Left lung (tissue), 14 donors: ENCODE measurements at places on chromosomes 4 and X.

GRCh38 chr4:41932988-41933387 lies 2.2 kb upstream of the TMEM33 start:
- DNase-seq: no peak

- no peak for DNase-seq
Measured at GRCh38 chrX:40420899-40421729, 159.7 kb upstream of the ATP6AP2 start.

GRCh38 chr4:143099693-143100092 lies 85.0 kb upstream of the USP38 start:
- no peak for DNase-seq

DNA sequence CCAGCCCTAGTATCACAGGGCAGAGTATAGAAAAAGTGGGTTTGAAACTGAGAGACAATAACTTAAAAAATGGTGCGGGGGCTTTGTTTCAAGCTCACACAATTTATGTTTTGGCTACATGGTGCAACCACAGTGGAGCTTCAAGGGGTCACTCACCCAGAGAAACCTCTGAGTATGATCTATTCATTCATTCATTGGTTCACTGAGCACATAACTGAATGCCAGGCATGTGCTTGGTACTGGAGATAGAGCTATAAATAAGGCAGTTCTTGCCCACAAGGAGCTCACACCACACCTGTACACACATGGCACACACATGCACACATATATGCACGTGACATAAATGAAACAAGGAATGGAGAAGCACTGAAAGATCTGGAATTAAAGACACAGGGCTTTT lies 171.4 kb downstream of the NHS start:
- DNase-seq: no peak

- no peak for DNase-seq
Measured at GRCh38 chr4:156408749-156409148, 455.1 kb upstream of the CTSO start.

DNA sequence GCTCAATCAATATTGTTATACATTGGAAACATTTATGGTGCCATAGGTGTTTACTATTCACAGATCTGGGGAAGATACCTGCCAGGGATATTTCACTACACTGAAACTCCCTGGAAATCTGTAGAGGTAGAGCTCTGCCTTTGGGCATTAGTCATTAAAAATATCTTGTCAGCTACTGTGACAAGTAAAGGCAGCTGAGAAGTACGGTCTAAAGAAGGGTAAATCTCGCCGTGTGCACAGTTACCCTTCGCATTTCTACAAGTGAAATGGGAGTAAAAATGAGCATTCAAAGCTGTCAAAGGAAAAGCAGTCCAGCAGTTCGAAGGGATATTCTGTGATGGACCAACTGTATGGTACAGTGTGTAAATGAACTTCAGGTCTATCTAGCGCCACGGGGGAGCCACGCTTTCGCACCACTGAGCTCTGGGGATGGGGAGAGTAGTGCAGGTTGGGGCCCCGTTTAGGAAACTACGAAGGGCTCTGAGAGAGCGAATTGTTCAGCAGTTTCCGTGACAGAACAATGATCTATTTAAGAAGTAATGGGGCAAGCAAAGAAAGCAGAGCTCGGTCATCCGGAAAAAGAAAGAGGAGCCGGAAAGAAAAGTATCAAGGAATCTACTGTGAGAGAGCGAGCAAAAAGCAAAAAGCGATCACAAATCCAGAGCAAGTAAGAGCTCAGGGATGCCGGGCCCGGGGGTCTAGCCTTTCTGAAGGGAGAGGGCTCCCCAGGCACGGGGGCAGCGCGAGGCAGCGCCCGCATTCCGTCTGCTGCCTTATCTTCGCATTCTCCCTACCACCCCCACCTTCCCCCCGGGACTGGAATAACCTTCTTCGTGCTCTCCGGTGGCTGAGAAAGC lies 646 bp downstream of the TIGD4 start:
- peak; percentile 35 for DNase-seq

DNA sequence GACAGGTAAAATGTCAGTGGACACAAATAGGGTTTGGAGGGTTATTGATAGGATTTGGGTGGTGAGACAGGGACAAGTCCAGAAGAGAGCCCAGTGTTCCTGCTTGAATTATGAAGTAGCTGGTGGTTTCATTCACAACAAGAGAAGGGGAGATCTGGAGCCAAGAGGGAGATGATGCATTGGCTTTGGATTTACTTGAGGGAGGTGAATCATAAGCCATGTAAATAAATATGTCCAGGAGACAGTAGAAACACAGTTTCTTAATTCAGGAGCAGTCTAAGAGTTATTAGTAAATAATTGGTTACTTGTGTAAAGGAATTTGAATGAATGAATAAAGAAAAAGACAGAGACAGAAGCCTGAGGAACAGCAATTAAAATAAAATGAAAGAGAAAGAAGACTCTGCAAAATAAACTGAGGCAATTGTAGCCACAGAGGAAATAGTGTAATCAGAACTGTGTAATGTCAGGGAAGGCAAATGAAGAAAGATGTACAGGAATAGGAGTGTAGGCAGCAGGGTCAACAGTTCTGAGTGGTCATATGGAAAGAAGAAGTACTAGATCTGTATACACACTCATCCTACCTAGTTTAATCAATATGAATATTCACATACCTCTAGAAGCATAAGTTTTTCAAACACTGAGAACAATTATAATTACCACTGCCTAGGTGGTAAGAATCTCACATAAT lies 50.2 kb upstream of the CXCL8 start:
- no peak for DNase-seq

DNA sequence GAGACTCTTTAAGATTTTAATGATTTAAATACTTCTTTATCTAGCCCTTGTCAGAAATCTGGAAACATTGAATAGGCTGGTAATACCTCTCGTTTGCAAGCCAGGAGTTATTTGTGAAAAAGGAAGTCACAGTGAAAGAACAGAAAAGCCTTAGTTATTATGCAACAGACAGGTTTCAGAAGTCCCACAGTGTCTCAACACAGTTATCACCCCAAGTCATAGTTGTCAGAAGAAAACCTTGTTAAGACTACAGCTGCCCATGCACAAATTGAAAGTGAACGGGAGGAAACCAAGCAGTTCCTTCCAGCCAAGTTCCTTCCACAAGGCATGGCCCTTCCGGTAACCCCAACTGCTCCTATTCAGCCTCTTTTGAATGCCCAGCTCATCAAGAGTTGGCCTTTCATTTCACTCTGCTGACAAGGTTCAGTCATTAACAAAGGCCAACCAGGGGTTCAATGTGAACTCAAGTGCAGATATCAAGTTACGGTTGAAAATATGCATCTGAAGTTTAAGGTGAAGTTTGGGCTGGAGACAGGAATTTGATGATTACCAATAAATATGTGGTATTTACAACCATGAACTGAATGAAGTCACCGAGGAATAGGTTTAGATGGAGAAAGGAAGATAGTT lies 15.6 kb downstream of the ALPK1 start:
- DNase-seq: no peak

DNA sequence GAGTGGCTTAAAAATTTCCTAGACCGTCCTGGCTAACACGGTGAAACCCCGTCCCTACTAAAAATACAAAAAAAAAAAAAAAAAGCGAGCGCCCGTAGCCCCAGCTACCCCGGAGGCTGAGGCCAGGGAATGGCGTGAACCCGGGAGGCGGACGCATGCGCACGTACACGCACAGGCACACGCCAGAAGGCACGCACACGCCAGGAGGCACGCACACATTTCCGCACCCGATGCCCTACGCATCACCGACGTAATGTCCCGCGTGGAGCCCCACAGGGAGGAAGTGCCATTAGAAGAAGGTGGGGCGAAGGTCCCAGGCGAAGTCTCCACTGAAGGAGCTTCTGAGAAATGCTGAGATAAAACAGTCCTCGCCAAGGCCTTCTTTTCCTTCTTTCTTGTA lies 41.4 kb downstream of the NLGN4X start:
- no peak for DNase-seq

DNA sequence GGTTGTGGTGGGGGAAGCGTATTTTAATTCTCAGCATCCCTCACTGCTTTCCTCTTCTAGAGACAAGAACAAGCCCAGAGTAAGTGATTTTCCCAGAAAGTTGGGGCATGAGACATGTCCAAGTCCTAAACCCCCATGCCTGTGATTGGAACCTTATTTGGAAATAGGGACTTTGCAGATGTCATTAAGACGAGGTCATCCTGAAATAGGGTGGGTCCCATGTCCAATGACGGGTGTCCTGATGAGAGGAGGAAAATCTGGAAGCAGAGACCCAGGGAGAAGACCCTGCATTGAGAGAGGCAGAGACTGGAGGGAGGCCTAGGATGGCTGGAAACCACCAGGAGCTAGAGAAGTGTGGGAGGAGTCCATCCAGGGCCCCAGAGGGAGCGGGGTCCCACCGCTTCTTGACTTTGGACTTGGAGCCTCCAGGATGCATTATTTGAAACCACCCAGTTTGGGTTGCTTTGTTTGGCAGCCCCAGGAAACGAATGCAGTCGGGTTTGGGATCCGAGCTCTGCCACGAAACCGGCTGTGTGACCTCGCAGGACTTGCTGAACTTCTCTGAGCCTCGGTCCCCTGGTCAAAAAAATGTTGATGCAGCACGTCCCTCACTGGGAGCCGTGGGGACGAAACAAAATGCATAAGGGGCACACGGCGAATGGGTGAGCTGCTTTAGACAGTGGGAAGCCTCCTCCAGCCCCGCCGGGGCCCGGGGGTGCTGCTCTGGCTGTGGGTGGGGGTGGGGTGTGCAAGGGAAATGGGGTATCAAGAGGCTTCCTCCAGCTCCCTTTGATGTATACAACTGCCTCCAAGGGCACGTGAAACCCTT lies 113.9 kb downstream of the CPZ start:
- DNase-seq: no peak

DNA sequence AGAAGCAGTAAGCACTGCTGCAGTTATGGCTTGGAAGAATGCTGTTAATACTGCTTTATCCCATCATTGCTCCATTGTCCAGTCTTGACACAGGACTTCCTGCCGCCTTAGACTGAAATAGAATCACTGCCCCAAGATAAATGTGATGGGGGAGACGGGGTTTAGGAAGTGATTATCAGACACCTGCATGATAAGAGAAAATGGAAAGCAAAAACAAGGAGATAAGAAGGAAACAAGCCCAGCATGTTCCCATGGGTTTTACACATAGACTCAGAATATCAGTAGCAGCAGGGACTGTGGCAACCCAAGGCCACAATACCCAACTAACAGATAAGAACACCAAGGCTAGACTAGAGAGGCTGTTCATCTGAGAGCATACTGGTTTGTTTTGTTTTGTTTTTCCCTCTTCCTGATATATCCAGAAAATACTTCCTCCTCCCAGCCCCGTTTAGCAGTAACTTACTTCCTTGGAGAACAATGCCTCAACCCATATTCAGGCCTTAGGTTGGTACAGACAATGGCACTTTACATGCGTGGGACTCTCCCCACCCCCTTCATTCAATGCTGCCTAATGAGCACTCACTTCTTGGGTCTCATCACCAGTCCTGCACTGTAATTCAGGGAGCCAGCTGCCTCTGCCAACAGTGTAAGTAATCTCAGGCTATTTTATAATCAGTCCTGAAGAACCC lies 232.6 kb downstream of the CBR4 start:
- DNase-seq: no peak

DNA sequence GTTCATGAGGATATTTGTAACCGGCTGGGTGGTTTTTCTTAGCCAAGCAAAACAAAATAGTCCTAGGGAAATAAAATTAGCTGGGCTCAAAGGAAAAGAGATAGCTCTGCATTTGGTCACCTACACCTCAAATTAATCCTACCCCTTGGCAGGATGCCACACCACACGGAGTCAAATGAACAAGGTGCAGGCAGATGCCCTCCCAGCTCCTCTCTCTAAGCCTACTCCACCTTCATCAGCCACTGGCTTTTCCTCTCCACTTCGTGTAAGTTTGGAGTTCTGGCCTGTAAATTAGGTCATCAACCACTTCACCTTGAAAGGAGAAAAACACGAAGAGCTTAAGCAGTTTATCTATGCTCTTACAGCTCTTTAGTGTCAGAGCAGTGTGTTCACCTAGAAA lies 1.4 kb downstream of the DDIT4L start:
- DNase-seq: no peak

DNA sequence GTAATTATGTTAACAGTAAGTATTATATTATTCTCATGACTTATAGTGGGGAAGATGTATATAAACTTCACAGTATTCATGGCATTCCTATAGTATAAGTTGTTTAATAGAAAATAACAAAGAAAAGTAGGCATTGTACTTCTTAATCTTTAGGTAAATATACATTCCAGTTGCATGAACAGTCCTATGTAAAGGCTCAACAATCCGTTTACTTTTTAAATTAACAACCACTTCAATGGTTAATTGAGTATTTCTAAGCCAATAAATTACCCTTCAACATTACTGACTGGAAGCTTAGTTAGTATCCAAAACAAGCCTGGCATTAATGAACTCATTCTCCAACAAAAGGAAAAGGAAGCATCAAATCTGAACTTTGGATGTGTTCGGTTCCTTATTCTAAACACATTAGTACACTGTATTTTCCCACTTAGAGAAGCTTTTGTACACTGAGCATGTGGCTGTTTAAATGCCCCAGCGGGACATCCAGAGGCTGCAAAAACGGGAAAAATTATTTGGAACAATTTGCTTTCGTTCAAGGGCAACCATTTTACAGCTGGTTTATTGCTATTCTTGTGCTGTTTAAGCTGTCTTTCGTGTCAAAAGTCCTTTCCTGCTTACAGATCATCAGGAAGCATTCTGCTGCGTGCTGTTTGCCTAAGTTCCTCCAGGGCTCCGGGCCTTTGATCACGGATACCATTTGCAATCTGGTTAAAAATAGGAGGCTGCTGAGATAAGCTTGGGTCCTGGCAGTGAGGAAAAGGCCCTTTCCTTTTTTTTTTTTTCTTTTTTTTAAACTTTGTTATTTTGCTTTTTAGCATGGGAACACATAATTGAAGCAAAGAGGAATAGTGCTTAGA lies 460.3 kb downstream of the SPRY1 start:
- no peak for DNase-seq

DNA sequence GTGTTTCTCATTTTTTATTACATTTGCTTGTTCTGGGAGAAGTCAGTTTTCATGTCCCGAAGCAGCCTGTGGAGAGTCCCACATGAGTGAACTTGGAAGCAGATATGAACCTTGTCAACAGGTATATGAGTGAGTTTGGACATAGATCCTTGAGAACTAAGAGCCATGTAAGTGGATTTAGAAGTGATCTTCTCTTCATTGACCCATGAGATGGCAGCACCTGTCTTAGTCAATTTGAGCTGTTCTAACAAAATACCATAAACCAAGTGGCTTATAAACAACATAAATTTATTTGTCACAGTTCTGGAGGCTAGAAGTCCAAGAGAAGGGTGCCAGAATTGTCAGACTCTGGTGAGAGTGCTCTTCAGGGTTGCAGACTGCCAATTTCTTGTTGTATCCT lies 1043.8 kb downstream of the ADGRL3 start:
- DNase-seq: no peak

- DNase-seq: no peak
Measured at GRCh38 chr4:145058256-145058655, 39.7 kb downstream of the ANAPC10 start.

DNA sequence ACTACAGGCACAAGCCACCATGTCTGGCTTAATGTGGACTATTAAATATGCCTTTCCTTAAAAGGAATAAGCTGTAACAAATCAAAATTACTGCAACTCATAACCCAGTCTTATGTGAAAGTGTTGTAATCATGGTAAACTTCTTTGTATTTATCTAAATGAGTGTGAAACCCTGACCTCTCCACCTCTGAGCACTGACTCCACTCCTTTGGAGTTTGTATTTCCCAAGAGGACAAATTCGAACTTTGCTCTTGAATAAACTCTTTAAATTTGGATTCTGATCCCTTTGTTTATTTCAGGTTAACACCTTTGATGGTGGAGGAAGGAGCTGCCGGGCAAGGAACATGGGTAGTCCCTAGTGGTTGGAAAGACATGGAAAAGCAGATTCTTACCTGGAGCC lies 48.3 kb upstream of the FAM9A start:
- no peak for DNase-seq

- DNase-seq: no peak
Measured at GRCh38 chr4:32334759-32335158, 1614.6 kb downstream of the PCDH7 start.

GRCh38 chr4:74531963-74532794 lies 87.2 kb downstream of the AREG start:
- DNase-seq: no peak
